ENCODE measurements at places on chromosomes 6 and 20.

DNA sequence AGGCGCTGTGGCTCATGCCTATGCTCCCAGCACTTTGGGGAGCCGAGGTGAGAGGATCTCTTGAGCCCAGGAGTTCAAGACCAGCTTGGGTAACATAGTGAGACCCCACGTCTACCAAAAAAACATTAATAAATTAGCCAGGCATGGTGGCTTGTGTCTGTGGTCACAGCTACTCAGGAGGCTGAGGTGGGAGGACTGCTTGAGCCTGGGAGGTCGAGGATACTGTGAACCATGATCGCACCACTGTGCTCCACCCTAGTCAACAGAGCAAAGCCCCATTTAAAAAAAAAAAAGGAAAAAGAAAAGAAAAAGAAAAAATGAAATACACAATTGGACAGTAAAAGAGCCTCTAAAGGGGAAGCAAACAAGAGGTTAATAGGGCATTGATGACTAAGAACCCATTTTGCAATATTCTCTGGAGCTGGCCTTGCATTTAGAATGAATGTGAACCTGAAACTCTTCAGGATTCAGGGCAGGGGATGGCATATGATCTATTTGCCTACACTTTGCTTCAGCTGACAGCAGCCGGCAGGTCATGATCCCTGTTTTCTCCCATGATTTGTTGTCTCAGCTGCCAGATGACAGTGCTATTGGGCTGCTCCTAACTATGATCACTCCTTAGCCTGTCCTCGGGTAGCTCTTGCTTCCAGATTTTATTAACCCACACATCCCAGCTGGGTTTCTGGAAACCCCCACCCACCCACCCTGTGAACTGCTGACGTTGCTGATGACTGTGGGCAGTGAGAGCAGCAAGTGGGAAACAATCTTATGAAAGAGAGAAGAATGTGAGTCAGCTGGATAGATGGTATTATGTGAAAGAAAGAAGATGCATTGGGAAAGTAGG is 83.8 kb upstream of the ELOVL5 start:
- no peak for DNase-seq

- no peak for DNase-seq
These were observed 56.6 kb upstream of the SMOC2 start for GRCh38 chr6:168384045-168385036.

- no peak for DNase-seq
These were observed 19.3 kb upstream of the AHCY start for GRCh38 chr20:34322267-34323105.

- DNase-seq, result no peak
These were observed 321.3 kb downstream of the DHX35 start for GRCh38 chr20:39283464-39283863.

DNA sequence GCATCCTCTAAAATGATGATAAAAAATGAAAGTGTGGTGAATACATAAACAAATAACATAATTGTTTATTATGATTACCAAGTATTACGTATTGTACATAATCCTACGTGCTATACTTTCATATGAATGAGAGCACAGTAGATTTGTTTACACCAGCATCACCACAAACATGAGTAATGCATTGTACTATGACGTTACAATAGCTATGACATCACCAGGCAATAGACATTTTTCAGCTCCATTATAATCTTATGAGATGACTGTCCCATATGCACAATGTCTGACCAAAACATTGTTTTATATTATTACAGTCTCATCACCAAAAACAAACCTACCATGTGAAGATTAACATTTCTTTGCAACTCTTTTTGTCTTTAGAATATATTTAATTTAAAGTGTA is 225.7 kb upstream of the TENT5A start:
- DNase-seq, result no peak

- no peak for DNase-seq
These were observed 271.4 kb downstream of the ALDH8A1 start for GRCh38 chr6:134678436-134678889.

- DNase-seq, result no peak
These were observed 193.2 kb downstream of the OGFRL1 start for GRCh38 chr6:71481801-71482200.

DNA sequence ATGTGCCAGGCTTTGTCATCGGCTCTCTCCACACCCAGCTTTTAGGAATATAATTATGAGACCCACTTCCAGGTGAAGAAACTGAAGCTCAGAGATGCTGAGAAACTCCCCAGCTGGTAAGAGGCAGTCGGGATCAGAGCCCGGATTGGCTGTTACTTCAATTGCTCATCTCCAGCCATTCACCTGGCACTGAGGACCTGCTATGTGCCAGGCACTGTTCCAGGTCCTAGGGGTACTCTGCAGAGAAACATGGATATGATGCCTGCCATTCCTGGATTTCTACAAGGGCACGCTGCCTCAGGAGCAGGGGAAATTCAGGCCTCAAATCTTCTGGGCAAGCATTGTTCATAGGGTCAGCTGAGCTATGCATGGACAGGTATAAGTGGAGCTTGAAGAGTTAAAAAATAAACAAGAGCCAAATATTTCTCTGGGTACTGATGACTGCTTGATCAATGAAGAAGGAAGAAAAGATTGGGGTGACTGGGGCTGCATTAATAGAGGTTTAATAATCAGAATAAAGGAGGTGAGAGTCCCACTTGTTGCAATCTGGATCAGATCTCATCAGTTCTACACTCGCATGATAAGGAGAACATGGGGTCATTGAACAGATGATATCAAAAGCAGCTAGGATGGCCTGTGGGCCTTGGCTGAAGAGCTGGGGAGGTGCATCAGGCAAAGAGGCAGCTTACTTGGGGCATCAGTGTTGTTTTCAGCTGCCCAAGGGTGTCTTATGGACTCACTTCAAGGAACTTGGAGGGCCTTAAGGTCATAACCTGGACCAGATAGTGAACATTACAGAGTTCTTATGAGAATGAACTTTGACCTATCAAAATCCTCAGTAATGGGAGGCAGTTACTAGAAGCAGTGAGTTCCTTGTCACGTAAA is 80.9 kb upstream of the TOX2 start:
- DNase-seq, result no peak

DNA sequence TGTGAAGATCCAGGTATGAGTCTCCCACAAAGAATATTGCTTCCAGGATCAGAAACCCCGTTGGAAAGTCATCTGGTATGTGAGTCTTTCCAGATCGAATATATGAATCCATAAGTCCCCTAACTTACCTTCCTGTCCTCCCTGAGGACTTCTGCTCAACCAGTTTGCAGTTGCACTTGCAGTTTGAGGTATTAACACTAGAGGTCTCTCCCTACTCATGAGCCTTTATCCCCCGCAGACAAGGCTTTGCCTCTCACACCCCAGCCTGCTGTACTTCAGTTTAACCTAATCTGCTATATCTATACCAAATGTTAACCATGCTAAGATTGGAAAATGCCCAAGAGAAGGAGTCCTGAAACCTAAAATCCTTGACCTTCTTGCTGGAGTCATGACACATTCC is 135.3 kb upstream of the DEFB112 start:
- DNase-seq, result peak; percentile 31

DNA sequence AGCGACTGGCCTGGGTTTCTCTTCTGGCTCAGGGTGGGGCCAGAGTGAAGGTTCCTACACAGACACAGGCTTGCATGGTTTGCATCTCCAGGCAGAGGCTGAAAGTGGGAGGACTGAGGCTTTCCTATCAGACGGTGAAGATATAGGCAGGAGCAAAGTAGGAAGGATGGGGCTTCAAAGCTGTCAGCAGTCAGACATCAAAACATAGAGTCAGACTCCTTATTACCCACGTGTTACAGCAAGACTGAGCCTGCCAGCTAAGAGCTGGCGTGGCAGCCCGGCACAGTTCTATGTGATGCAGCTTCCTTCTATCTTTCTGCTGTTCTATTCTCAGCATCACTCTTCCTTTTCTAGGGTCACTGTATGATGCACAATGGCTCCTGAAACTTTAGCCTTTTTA is 445.1 kb downstream of the DOK5 start:
- no peak for DNase-seq

GRCh38 chr6:15776458-15776980 is 113.7 kb upstream of the DTNBP1 start:
- DNase-seq, result no peak

GRCh38 chr20:21571841-21572690 is 58.2 kb upstream of the NKX2-2 start:
- DNase-seq, result peak; percentile 24

DNA sequence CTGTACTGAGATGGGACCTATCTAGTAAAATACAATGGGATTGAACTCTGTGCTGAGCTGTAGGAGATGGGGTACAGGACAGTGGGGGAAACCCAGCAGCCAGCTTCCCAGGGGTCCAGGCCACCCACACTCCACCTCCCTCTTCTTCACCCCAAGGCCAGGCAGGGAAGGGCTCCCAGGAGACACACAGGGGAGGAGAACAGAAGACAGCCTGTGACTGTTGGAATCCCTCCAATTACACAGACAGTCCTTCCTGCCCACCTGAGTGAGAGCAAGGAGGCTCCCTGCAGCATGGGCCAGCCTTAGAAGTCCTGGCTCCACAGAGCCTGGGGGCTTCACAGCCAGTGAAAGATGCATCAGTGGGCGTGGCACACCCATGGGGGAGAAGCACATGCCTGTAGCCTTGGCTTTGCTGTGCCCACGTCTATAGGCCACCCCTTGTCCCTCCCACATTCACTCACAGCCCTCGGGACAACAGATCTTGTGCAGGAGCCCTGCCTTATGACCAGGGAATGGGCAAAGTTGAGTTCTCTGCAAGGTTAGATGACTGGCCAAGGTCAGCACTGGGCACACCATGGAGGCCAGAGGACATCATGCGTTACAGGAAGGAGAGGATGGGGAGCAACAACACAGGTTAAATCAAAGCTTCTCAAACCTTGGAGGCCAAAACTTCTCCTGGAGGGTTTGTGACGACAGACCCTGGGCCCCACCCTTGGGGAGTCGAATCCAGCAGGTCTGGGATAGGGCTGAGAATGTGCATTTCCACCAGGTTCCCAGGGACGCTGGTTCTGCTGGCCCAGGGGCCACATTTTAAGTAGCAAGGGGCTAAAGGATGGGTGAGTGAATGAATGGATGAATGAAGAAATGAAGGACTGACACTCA is 12.3 kb upstream of the CST7 start:
- no peak for DNase-seq

DNA sequence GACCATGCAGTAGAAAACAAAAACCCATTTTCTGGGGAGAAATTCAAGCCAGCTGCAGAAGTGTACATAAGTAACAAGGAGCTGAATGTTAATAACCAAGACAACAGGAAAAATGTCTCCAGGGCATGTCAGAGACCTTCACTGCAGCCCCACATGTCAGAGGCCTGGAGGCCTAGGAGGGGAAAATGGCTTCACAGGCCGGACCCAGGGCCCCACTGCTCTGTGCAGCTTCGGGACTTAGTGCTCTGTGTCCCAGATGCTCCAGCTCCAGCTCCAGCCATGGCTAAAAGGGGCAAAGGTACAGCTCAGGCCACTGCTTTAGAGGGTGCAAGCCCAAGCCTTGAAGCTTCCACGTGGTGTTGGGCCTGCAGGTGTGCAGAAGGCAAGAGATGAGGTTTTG is 43.6 kb downstream of the HACE1 start:
- DNase-seq, result no peak

GRCh38 chr6:137216106-137216505 is 3.1 kb downstream of the IFNGR1 start:
- DNase-seq, result no peak

Data from neuronal stem cell (in vitro differentiated cells).